ENCODE measurements at places on chromosomes 11 and 22. TPM values are rescaled to one million over a fixed set of nuclear protein-coding genes. Genes with fewer than 3 reads are reported as not detected.

Gene OR51B5
- not detected for total RNA-seq

Gene SERPIND1
- not detected for total RNA-seq

Gene LYVE1
- not detected for total RNA-seq

Gene PRPF19
- 127 TPM for total RNA-seq

- DNase-seq = no peak
These were observed 21.5 kb upstream of the GSTP1 start for GRCh38 chr11:67561971-67562619.

GRCh38 chr11:67279589-67280340 is 9.3 kb upstream of the ANKRD13D start:
- no peak for DNase-seq

DNA sequence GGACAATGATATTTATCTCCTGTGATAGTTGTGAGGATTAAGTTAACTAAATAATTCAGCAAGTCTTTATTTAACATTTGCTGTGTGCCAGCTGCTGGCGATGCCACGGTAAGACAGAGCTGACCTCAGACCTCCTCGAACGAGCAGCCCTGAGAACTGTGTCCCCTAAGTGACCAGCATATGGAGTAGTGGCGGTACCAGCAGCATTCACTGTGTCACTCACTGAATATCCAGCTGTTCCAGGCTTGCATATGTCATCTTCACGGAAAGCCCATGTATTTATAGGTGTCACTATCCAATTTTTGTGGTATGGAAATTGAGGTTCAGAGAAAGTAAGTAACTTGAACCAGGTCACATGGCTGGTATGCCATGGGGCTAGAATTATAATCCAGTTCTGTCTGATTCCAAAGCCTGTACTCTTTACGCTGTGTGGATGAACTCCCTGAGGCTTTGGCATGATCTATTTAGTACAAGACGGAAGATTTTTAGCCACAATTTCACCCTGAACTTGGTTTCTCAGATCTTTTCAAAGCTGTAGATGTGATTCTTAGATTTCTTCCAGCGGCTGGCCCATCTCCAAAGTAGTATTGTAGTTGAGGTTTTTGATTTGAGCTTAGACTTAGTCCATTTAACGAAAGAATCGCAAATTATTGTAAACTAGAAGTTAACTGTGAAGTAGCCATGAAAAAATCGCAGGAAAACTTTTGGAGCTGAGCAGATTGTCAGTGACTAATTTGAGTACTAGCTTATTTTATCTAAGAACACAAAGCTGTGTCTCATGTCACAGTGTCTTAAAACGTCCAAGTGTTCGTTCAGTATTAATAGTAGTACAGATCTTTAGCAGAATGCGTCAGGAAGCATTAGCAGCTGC is 49.4 kb upstream of the MYO18B start:
- DNase-seq = no peak

- DNase-seq = no peak
These were observed 13.2 kb downstream of the ASPHD2 start for GRCh38 chr22:26442086-26442756.

DNA sequence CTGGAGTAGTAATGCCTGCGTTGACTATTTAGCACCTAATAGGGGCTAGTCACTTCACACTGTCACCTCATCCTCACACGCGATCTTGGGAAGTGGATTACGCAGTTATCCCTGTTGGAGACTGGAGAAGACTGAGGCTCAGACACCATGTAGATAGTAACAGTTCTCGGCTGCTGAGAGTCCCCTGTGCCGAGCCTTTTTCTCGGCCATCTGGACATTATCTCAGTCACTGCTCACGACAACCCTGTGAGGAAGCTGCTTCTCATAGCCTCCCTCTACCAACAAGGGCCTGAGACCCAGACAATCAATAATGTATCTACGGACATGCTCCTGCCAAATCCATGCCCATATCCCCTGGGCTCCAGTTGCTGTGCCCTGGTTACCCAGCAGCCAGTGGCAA is 25.9 kb downstream of the SCUBE1 start:
- DNase-seq = no peak

GRCh38 chr11:13329670-13330356 is 52.2 kb downstream of the BMAL1 start:
- no peak for DNase-seq

DNA sequence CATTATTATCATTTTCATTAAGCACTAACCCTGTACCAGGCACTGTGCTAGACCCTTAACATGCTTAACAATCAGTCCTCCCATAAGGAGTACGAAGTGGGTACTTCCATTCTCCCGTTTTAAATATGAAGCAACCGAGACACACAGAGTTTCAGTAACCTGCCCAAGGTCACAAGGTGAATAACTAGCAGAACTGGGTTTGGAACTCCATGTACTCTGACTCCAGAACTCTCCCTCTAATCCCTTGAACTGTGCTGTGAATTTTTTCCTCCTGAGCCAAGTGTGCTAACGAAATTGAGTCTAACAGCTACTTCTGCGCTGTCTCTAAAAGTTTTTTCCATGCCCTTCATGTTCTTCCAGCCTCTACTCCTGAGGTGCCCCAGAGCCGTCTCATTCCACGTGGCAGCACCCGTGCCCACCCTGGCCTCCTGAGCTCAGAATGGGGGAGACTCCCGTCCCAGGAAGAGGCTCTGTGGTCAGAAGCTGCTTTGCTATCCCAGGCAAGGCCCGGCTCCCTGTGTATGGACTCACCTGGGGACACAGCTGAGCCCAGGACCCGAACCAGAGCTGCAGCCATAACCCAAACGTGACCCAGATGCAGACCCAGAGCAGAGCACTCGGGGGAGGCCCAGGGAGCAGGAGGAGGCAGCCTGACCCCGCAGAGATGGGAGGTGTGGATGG is 8.6 kb upstream of the TRIM29 start:
- DNase-seq = no peak

GRCh38 chr11:12813371-12814225 is 139.4 kb downstream of the TEAD1 start:
- no peak for DNase-seq

GRCh38 chr22:47061226-47061625 is 298.8 kb downstream of the TBC1D22A start:
- DNase-seq = no peak

DNA sequence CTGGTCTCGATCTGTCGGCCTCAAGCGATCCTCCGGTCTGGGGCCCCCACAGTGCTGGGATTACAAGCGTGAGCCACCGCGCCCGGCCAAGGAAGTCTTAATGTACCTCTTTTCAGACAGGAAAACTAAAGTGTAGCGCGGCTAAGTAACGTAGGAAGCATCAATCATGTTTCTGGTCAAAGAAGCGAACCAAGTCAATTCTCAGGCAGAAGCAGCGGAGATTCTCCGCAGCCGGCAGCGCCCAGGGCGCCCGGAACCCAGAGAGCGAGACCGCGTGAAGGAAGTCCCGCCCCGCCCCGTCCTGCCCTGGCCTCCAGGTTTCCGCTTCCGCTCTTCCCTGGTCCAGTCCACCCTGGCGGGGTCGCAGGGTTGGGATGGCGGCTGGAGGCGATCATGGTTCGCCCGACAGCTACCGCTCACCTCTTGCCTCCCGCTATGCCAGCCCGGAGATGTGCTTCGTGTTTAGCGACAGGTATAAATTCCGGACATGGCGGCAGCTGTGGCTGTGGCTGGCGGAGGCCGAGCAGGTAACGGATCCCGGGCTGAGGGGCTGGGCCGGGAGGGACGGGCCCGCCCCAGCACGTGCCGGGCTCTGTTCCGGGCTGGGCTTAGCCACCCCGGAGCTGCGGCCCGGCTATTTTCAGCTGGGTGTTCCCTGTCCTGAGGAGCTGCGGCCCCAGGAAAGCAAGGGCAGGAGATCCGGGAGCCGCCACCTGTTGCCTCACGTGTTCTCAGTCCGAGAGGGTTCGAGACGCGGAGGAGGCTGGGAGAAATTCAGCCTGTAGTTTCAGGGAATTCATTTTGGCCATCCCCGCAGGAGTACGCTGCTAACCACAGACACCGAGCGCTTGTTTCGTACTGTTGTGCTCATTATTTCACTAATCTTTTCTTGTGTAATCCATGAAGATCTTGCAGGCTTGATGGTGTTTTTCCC is at the start of gene ADSL:
TSS of gene ADSL (plus strand) at position 316 of the 934 bp plus-strand sequence. CDS start at position 375, 59 bp downstream.
- peak; percentile 91 for DNase-seq

DNA sequence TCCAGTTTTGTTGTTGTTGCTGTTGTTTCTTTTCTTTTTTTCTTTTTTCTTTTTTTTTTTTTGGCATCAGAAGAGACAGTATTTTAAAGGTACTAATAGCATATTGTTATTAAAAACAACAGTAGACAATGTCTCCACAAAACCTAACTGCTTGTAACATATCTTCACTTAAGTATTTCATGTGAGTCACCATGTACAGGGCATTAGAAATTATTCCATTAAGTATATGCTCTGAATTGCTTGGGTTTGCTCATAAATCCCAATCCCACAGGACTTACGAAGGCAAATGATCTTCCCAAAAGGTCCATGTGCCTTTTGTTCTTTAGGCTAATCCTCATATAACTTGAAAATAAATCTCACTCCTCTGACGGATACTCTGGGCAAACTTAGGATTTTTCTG is 35.9 kb downstream of the MAP6 start:
- DNase-seq = no peak

DNA sequence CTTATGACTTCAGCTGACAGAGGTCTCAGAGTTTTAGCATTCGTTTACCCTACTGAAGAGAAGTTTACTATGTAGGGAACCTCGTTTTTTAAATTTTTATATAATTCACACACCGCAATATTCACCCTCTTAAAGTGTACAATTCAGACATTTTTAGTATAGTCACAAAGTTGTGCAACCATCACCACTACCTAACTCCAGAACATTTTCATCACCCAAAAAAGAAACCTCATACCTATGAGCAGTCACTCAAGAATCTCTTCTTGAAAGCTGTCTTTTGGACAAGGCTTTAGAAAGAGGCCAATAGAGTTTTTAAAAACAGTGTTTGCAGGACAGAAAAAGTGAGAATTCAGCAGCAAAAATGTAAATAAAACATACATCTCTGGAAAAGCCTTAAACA is 39.5 kb upstream of the CLNS1A start:
- no peak for DNase-seq

- DNase-seq = no peak
These were observed 365 bp downstream of the MGAT3 start for GRCh38 chr22:39457198-39457555.

DNA sequence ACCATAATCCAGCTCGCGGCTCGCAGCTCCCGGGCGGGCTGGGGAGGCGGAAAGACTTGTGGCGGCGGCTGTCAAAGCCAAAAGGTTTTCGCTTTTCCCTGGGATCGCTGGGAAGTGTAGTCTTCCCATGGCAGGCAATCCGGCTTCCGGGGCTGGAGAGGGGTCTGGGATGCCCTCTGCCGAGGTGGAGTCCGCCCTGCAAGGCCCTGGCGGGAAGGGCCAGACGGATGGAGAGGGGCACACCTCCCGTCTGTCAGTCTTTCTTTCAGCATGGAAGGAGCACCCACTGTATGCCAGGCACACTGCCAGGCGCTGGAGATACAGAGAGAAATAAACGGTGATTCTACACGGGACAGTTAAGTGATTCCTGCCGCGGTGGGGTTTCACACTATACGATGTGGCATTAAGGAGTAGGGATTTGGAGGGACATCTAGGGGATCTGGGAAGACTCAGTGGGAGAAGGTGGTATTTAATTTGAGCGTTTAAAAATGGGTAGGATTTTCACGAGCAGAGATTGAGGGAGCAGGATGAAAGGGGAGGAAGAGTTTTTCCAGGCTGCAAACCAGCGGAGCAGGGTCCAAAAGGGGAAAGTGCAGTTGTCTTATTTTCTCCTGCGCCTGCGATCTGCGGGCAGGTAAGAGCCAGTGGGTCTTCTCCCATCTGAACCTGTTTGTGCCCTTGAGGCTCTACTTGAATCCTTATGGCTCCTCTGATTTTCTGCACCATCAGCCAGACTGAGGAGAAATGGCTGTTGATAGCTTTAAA is at the start of gene BACE1:
TSS of gene BACE1 (minus strand) at position 60 of the 765 bp plus-strand sequence. CDS start 461 bp downstream, outside the sequence.
- peak; percentile 40 for DNase-seq

DNA sequence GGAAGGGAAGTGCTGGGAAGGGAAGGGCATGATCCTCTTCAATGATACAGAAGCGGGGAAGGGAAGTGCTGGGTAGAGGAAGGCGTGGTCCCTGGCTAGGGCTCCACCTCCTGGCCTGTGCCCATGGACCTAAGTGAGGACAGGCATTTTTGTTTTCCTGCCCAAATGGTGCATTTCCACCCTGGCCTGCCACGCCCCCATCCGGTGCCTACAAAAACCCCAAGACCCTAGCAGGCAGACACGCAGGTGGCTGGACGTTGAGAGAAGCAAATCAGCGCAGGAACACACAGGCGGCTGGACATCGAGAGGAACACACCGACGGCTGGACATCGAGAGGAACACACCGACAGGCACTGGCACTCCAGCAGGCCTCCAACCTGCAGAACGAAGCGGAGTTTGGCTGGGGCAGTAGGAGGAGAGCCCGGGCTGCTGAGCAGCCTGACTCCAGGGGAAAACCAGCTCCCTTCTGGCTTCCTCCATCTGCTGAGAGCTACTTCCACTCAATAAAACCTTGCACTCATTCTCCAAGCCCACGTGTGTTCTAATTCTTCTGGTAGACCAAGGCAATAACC is 628.3 kb downstream of the BUD13 start:
- DNase-seq = no peak

- DNase-seq = peak; percentile 66
These were observed 52.9 kb upstream of the RTL6 start for GRCh38 chr22:44550711-44551491.

Data from activated CD4-positive, alpha-beta memory T cell treated with anti-CD3 and anti-CD28 coated beads for 36 hours (primary cell).